ENCODE measurements at places on chromosomes 12 and 14. TPM values are rescaled to one million over a fixed set of nuclear protein-coding genes. Genes with fewer than 3 reads are reported as not detected.
A peak's percentile ranks its signal among the peaks of the same experiment; 100 is the strongest.

- no peak for DNase-seq
These were observed 138.7 kb downstream of the LRIG3 start for GRCh38 chr12:58781609-58782008.

CLEC12A gene
- not detected for polyA plus RNA-seq

CAMKK2 gene
- polyA plus RNA-seq = 16.5 TPM

DNA sequence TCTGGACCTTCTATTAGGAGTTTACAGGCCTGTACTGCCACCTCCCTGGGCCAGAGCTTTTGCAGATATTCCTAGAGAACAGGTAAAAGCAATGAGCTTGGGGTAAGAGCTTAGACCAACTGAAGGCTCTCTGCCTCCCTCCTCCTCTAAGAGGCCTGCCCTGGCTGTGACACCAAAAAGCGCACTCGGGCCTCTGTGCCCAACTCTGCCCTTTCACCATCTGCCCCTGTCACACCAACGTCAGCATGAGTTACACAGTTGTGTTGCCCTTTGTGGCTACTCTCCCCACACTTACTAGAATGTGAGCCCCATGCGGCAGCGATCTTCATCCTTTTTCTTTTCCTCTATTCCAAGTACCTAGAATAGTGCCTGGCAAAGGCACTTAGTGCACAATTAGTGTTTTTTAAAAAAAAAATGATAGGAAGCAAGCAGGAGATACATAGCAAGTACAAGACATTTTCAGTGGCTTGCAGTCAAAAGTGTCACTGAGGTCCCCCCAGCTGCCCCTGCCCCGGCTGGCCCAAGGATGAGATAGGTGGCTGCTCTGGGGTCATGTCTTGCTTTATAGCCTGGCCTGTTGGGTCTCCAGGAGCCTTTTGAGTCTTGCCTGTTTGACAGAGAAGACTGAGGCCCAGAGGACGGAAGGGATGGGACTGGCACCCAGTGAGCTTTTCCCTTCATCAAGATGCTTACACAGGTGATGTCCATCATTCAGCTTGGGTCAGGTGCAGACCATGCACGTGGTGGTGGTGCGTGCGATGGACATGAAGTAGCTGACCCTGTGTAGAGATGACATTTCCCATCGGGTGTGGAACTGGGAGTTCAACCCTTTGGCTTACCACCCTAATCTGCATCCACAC is 12.5 kb downstream of the CKB start:
- DNase-seq = no peak

GRCh38 chr14:99660794-99661193 is 15.9 kb downstream of the HHIPL1 start:
- DNase-seq = no peak

SERPINA12 gene
- polyA plus RNA-seq = not detected

GRCh38 chr14:31207755-31208545 is at the start of gene HECTD1:
HECTD1 (minus strand) TSS chr14:31207793; CDS start chr14:31205936, 1,857 bp downstream.
- DNase-seq = peak; percentile 92

- peak; percentile 84 for DNase-seq
These were observed 32.7 kb upstream of the FBLN5 start for GRCh38 chr14:91980157-91980556.

DNA sequence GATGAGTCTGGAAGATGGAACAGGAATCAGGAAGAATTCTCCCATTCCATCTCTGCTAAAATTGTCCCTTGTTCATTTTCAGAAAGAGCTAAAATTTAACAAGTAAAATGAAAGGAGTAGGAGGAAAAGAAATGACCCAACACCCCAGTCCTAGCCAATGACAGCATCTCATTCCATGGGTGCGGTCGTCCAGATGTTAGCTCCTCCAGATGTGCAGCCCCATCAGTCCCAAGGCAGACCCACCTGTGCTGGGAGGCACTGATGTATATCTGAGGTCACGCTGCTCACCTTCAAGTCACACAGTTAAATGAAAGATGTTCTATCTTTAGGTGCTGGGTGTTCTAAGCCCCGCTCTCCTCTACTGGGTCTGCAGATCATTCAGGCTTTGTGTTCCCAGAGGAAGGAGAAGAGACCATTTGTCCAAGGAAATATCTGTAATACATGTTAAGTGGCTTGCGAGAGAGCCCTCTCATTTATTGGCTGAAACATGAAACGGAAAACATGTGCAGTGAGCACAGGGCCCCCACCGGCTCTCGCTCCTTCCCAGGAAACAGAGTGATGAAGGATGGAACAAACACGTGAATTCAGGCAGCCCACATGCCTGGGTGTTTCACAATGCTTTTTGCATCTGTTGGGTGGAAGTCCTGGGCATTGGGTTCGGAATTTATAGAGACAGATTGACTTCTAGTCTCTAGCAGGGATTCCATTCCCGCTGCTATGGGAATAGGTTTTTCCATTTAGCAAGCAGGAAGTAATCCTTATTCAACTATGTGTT is 294.6 kb downstream of the NUAK1 start:
- DNase-seq = no peak

GRCh38 chr14:69685218-69685616 is 73.8 kb downstream of the SUSD6 start:
- no peak for DNase-seq

TIGAR gene
- polyA plus RNA-seq = 30.6 TPM

DNA sequence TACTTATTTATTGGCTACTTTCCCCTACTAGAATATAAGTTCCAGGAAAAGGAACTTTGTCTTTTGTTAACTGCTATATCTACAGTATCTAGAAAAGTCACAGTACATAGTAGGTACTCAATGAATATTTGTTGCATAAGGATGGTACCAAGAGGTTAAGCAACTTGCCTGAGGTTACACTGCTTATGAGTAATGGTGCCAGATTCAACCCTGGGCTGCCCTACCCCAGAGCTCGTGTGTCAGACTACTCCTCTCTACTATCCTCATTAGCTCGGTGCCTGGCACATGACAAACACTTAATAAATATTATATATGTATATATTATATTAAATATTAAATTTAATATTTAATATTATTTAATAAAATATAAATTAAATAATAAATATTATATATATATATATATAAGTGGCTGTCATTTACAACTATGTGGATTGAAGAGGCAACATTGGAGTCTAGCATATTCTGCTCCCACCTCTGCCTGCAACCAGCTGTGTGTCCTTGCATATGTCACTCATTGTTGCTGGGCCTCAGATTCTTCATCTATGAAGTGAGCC is 25.4 kb downstream of the UTP20 start:
- no peak for DNase-seq

All from A549 (cell line).